ENCODE measurements at places on chromosomes 12 and 14. TPM values are rescaled to one million over a fixed set of nuclear protein-coding genes. Genes with fewer than 3 reads are reported as not detected.

Gene DYRK4
- 27.1 TPM for polyA plus RNA-seq

Gene AQP6
- polyA plus RNA-seq, result 0.02 TPM

Gene MSI1
- polyA plus RNA-seq, result 0.16 TPM

Gene FOXJ2
- polyA plus RNA-seq, result 4.2 TPM

Gene OR11G2
- polyA plus RNA-seq, result not detected

Gene AKAP6
- 1.5 TPM for polyA plus RNA-seq

Gene DHH
- 0.21 TPM for polyA plus RNA-seq

Gene B4GALNT1
- polyA plus RNA-seq, result 0.18 TPM

Gene PTGER2
- 0.41 TPM for polyA plus RNA-seq

Gene FAM222A
- polyA plus RNA-seq, result 3.9 TPM

Gene RASSF9
- polyA plus RNA-seq, result 1.2 TPM

Gene FAR2
- 0.92 TPM for polyA plus RNA-seq

Gene RASSF8
- 1.8 TPM for polyA plus RNA-seq

Gene DTX1
- polyA plus RNA-seq, result 0.59 TPM

Gene KRT4
- polyA plus RNA-seq, result 8,130 TPM

Gene TOMM20L
- not detected for polyA plus RNA-seq

Gene GPX2
- polyA plus RNA-seq, result 77.2 TPM

Gene RD3L
- polyA plus RNA-seq, result not detected

Gene AKAP3
- 0.36 TPM for polyA plus RNA-seq

Gene PLD4
- 0.65 TPM for polyA plus RNA-seq

Gene CCDC196
- not detected for polyA plus RNA-seq

Gene SLC17A8
- polyA plus RNA-seq, result not detected

Gene CLIP1
- polyA plus RNA-seq, result 50.0 TPM

Gene SPRYD4
- 2.9 TPM for polyA plus RNA-seq

Gene MYH6
- polyA plus RNA-seq, result 0.20 TPM

Gene HAL
- polyA plus RNA-seq, result 1.1 TPM

Gene HOXC6
- 1.4 TPM for polyA plus RNA-seq

Gene GLI1
- polyA plus RNA-seq, result 0.28 TPM

Gene BTBD6
- polyA plus RNA-seq, result 49.8 TPM

Gene CD27
- 0.98 TPM for polyA plus RNA-seq

Gene MFAP5
- polyA plus RNA-seq, result 4.5 TPM

Gene AGAP2
- 0.94 TPM for polyA plus RNA-seq

Gene KRT74
- polyA plus RNA-seq, result 0.24 TPM

Gene MYH7
- 0.08 TPM for polyA plus RNA-seq

Gene KRT81
- polyA plus RNA-seq, result 0.05 TPM

Gene SIX6
- polyA plus RNA-seq, result not detected

Gene CCDC38
- polyA plus RNA-seq, result not detected

Gene PRH2
- not detected for polyA plus RNA-seq

Gene KLRK1
- polyA plus RNA-seq, result 3.8 TPM

Gene ZNF891
- 0.26 TPM for polyA plus RNA-seq

Gene REP15
- polyA plus RNA-seq, result 0.49 TPM

Gene MYRFL
- 0.08 TPM for polyA plus RNA-seq

Gene APEX1
- polyA plus RNA-seq, result 115 TPM

Gene ITGA5
- polyA plus RNA-seq, result 20.0 TPM

Gene IL31
- polyA plus RNA-seq, result not detected

Gene BDKRB2
- 15.1 TPM for polyA plus RNA-seq

Gene SH2B3
- 1.8 TPM for polyA plus RNA-seq

Gene ADCY6
- polyA plus RNA-seq, result 7.2 TPM

Gene AICDA
- not detected for polyA plus RNA-seq

Gene LRP10
- 69.8 TPM for polyA plus RNA-seq

Gene FOXN4
- not detected for polyA plus RNA-seq

Gene CLEC4D
- polyA plus RNA-seq, result 0.02 TPM

Gene HRK
- polyA plus RNA-seq, result 0.20 TPM

Gene TEX52
- polyA plus RNA-seq, result not detected

Gene GPR162
- polyA plus RNA-seq, result 2.1 TPM

Gene SERPINA3
- polyA plus RNA-seq, result 8.9 TPM

Gene ACSS3
- polyA plus RNA-seq, result 0.31 TPM

Gene KSR2
- 0.01 TPM for polyA plus RNA-seq
